ENCODE measurements at places on chromosomes 3 and 15. TPM values are rescaled to one million over a fixed set of nuclear protein-coding genes. Genes with fewer than 3 reads are reported as not detected.

GRCh38 chr3:11250902-11251806 lies 21.0 kb upstream of the ATG7 start:
- DNase-seq: no peak

DNA sequence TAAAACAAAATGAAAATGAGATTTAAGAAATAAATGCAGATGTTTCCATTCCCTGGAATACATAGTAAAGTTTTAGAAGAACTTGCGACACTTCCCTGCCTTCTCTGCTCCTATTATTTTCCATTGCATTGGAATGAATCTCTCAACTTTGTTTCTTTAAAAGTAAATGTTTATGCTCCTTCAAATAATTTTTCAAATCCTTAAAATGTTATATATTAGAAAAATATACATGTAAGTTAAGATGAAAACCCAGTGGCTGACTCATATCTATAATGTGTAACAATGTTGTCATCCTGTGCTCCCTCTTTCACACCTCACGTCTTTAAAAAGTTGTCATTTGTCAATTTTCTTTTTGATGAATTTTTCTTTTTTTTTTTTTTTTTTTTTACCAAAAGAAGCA lies 3.6 kb downstream of the RBMS3 start:
- DNase-seq: no peak

GRCh38 chr3:197269024-197269423 lies 29.4 kb downstream of the DLG1 start:
- DNase-seq: no peak

- no peak for DNase-seq
These were observed 86.6 kb downstream of the TOP2B start for GRCh38 chr3:25578059-25578458.

DNA sequence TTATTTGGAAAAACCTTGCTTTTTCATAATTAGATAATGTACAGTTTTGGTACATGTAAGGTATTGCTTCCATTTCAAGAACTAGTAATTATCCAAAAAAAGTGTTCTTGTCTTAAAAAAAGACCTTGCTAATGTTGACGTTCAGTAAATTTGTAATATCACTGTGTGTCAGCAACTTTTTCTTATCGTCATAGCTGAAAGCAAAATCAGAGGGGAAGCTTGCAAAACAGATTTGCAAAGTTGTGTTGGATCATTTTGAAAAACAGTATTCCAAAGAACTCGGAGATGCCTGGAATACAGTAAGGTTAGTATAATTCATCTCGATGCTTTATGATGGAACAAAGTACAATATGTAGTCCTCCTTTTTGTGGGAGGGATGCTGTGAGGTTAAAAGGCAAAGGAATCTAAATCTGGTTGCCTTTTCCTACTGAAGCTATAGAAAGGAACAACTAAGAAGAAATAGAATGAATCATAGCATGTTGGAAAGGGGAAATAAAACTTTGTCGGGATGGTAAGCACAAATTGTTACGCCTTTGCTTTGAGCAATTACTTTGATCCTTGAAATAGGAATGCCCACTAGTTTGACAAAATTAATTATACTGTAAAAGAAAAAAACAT lies 1.5 kb downstream of the NSUN3 start:
- no peak for DNase-seq

- DNase-seq: no peak
These were observed 2.1 kb downstream of the LDHAL6B start for GRCh38 chr15:59208613-59209249.

DNA sequence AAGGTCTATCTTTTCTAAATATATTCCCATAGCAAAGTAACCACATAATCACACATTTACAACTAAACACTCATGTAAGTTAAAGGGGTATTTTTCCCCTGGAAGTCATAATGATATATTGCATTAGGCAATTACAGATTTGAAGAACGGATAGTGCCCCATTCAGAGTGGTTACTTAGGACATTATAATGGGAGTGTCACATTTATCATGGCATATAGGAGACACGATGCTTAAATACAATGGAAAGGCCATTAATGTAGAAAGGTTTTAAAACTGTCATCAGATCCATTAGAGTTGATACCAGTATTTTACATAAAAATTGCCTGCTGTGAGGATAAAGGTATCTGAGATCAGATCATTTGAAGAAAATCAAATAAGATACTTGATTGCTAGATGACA lies 582.0 kb upstream of the SEMA6D start:
- no peak for DNase-seq

DNA sequence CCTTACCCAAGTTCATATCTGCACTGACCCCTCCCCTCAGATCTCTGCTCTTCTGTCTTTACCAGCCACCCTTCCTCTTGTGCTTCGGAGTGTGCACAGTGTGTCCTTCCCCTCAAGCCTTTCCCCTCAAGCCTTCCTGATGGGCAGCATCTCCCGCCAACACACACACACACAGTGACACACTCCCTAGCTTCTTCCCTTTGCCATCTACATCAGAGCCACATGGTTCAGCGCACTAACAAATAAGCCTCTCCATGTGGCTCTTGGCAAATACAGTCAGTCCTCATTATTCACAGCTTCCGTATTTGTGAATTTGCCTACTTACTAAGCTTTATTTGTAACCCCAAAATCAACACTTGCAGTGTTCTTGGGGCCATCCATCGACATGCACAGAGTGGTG lies 37.5 kb downstream of the SH3BP5 start:
- no peak for DNase-seq

- DNase-seq: no peak
These were observed 47.2 kb downstream of the RASGRP1 start for GRCh38 chr15:38517312-38517975.

- DNase-seq: no peak
These were observed 26.0 kb upstream of the CMC1 start for GRCh38 chr3:28215407-28215806.

- no peak for DNase-seq
These were observed 67.2 kb downstream of the IL1RAP start for GRCh38 chr3:190581041-190581541.

- DNase-seq: no peak
These were observed 113.4 kb upstream of the RGMA start for GRCh38 chr15:93202405-93202804.

- DNase-seq: no peak
These were observed 4.6 kb upstream of the SOX14 start for GRCh38 chr3:137759505-137759904.

UROC1 gene
- total RNA-seq: not detected

SLC12A8 gene
- 0.34 TPM for total RNA-seq

MESP2 gene
- total RNA-seq: not detected

CORO2B gene
- not detected for total RNA-seq

CMTM8 gene
- total RNA-seq: 7.8 TPM

VPS33B gene
- total RNA-seq: 34.4 TPM

Data from activated naive CD4-positive, alpha-beta T cell treated with anti-CD3 and anti-CD28 coated beads, Interleukin-2, amount 50 U/mL, for 72 hours (primary cell).